Umbilical cord (tissue), 2 donors: ENCODE measurements at places on chromosomes 4 and X.

DNA sequence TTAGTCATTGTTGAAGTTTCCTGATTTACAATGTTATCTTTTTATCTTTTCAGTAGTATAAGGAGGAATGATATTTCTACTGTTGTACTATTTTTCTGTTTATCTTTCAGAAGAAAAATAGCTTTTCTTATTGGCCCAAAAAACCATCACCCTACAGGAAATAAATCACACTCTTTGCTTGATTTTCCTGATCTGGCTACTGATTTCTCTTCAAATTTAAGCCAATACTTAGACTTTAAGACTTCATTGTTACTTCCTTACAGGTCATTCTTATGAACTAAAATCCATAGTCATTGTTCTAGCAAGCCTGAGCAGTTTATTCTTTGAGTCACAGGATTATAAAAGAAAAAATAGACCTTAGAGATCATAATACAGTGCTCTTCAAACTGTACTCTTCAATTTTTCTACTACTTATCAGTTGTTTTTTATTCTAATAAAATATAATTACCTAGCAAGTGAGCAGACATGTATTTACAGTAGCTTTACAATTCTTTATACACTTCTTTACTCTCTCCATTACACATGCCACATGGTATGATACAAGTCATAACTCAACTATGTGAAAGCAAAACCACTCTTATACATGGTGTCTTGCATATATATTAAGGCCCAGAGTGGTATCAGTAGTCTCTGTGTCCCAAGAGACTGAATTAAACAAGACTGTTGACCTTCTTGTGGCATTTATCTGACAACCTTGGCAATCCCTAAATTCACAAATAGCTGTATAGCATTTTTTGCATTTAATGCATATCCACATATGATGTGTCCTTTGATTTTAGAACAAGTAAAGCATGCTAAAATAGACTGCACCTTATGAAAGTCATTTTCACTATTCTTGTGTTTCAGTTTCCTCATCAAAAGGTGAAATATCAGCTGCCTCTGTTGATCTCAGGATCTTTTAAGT lies 47.9 kb downstream of the TET2 start:
- no peak for DNase-seq

DNA sequence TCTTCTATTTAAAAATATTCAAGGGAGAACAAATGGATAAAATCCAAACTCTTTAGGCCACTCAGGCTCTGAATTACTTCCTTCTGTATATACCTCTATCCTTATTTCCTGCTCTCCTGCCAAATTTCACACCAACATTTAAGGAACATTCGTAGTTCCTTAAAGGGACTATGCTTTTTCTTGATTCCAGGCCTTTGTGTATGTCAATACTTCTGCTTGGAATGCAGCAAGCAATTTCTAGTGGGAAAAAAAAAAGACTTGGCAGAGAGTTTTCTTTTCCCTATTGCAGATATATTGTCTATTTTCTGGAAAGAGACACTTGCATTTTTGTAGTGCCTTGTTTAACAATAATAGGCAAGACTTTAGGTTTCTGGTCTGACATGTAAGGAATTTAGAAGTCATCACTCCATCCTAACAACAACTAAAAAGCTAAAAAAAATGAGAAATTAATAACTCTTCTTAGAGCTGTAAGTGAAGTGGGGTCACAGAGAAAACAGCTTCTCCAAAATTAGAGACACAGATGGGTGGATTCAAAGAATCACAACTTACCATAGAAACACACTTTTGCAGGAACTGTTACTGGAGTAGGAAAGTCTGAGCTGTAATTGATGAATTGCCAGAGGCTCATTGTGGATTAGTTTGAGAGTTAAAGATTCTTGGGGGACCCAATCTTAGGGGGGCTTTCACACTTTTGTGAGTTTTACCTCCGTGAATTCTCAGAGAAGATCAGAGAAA lies 2.1 kb upstream of the ADH5 start:
- DNase-seq, result no peak

- DNase-seq, result peak; percentile 68
Observed at GRCh38 chrX:2401590-2402360, 99.0 kb downstream of the DHRSX start.

GRCh38 chr4:67884701-67885100 lies 899 bp upstream of the TMPRSS11D start:
- DNase-seq, result no peak

GRCh38 chr4:100421361-100421978 lies 96.4 kb downstream of the EMCN start:
- peak; percentile 47 for DNase-seq

DNA sequence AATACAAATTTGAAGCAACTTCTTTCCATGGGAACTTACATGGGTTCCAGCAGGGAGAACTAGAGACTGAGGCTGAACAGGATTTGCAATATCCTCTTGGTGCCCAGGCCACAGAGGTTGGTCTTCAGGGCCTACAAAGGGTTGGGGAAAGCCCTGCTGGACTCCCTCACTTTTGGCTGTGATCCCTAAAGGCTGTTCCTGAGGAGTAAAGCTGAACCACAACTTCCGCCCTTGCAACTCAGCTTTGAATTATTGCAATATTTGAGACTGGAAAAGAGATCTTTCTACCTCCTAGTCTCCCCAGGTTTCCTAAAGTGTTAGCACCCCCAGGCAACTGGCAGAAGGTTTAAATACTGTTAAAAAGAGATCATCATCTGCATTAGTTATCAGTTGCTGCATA lies 26.9 kb downstream of the DCHS2 start:
- no peak for DNase-seq

DNA sequence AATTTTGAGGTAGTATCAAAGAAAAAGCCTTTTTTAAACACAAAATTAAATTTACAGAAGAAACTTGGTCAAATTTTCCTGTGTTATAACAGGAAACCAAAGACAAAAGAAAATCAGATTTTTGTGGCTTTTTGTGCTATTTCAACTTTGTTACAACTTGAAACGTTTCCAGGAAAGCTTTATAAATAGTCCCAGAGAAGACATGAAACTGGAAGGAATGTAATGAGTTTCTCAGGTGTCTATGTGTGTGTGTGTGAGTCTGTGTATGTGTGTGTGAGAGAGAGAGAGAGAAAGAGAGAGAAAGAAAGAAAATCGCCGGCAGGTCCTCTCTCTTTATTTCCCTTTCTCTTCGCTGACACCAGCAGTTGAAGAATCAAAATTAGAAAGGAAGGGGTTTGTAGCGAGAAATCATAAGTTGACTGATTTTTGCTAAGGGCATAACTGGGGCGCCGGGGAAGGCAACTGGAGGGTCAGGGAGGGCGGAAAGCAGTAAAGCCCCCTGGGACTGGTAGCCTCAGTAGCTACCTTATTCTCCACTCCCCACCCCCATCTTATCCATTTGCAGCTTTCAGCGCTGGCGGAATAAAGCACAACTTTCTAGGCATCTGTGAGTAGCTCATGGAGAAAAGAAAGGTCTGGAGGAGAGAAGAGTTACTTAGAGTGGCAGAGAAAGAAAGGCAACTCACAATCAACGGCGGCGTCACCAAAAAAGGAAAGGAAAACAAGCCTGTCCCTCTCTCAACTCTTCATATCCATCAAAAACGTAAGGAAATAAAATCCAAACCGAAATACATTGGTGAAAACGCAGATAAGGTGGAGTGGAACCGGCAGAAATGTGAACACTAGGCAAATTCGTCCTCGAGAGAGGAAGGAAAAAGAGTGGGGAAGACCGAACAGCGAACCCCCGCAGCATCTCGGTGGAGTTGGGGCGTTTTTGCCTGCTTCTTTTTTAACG lies 1.3 kb downstream of the TMEM47 start:
- DNase-seq, result peak; percentile 34

DNA sequence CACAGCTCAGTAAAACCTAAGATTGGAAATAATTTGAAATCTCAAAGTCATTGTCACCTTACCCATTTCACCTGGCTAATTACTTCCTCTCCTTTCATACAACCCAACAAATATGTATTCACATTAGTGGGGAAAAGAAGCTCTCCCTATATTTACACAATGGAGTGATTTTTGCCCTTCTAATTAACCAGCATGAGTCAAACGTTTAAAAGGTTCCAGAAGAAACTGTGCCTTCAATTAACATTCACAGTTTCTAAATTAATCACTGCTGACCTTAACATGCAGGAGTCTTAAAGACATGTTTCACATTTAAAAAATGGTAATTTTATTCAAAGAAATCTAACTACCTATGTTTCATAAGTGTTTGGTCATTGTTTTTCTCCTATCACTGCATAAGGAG lies 254.6 kb downstream of the CBLL2 start:
- no peak for DNase-seq

DNA sequence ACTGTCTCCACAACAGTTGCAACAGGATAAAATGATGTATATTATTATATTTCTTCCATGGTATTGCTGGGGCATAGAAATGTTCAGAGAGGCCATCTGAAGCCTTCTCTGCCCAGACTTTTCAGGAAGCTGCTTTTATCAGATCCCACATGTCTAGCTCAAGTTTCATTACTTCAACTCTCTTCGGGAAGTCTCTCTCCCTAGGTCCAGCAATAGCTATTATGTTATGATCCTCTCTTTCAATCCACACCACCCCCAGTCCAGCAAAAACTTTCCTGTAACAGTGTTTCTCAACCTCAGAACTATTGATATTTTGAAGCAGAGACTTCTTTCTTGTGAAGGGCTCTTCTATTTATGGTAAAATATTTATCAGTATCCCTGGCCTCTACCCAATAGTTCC lies 44.9 kb downstream of the CXCL1 start:
- no peak for DNase-seq

DNA sequence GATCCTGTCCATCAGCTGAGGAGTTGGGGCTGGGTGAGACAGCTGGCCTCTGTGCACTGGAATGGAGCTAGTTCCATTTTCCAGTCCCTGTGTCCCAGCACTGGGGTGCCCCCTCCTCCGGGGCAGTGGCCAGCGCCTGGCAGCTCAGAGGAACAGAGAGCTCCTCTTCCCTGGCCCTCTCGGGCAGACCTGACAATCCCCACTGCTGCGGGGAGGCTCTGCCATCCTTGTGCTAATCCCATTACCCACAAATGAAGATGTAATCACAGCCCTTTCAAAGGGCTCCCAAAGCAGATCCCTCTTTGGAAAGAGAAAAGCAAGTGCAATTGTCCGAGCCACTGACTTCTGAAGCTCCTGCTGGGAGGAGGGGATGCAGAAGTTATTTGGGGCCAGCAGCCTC lies 75.1 kb upstream of the MSX1 start:
- no peak for DNase-seq

DNA sequence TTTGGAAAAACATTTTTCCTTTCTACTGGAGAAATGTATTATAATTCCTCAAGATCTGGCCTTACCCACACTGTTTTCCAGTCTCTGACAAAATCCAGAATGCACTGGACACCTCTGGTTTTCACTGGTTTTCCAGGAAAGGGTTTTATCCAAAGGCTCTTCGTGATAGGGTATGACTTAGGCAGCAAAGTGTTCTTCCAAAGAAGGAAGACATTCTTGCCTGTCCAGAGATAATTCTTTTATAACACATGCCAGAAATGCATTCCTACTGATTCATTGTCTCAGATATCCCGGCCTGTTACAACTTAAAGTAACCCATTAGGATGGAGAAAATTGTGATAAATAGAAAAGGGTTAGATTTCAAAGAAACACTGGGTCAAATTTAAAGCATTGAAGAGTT lies 2343.1 kb downstream of the PCDH7 start:
- peak; percentile 64 for DNase-seq

GRCh38 chr4:45172636-45173035 lies 446.3 kb upstream of the GNPDA2 start:
- no peak for DNase-seq

DNA sequence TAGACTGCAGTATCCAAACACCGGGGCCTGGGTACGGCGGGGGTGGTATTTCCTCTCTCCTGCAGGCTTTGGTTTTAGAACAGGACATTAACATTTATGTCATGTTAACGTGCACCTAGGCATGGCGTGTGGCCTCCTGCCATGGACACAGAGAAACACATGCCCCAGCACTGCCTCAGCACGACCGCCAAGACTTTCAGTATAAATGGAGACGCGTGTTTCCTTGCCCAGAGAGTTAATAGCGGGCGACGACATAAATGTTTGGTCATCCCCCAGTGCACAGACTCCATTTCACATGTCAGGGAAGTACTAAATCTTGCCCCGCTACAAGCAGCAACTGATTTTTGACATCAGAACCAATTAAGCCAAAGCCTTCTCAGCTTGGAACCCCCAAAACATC lies 737.9 kb downstream of the RAB28 start:
- DNase-seq, result no peak

DNA sequence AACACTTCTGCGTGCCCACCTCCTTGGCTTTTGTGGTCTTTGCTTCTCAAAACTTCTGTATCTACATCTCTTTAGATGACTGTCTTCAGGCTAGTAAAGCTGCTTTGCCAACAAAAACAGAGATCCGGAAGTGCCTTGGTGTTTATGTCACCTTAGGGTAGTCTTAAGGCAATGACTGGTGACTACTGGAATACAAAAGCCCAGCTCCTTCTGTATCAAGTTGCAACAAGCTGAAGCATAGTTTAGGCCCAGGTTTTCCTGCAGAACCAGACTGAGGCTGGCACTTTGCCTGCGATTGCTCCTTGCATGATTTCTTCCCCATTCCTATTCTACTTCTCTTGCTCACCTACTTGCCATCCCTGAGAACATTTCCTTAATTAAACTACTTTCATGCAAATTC lies 333.8 kb downstream of the DMD start:
- no peak for DNase-seq

DNA sequence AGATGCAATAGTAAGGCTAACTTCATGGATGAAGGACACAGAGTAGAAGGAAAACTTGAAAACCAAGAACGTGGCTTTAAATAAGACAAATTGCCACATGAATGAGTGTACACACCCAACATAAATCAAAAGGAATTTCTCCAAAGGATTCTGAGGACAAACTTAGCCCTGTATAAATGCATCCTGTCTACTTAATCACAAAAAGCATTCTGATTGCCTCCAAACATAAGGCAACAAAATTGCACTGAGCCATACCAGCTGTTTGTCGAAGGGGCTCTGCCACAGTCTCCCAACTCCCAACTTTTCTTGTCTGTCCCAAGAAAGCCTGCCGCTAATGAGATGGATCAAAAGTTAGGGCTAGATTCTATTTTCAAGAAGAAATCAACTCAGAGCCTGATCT lies 194.3 kb downstream of the SOWAHB start:
- DNase-seq, result peak; percentile 47

- no peak for DNase-seq
Observed at GRCh38 chr4:136725286-136726081, 806.8 kb downstream of the PCDH18 start.

DNA sequence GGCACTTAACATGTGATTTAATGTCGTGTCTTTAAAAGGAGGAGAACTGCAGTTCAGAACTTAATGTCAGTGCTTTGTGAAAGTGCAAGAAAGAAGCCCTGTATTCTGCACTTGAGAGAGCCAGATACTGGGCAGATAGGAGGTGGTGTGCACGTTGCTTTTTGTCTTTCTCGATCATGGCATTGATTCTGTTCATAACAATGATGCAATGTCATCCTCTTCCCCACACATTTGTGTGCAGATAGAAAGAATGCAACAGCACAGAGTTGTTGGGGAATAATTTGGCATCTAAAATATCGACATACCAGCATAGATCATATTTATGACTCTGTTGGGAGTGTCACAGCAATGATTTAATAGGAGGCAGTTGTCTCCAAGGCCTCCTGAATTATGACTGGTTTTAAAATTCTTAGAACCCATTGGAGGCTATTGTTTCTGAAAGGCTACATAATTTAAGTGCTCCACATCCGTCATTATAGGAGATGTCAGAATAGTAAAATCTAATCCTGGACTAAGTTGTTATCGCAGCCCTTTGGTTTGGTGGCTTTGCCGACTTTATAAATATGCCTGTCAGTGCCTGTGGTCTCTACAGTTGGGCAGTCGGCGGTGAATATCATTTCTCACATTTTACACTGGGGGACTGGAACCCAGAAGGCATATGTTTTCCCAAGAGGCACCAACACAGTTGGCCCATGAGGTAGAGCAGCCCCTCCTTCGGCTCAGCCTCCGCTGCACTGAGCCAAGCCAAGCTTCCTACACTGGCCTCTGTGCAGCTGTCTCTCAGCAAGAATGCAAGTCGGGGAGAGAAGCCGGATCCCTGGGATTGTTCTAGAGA lies 124.9 kb downstream of the PTTG2 start:
- peak; percentile 71 for DNase-seq
